Activated CD4-positive, alpha-beta T cell treated with anti-CD3 and anti-CD28 coated beads for 36 hours (primary cell): ENCODE measurements at places on chromosomes 7 and 10. TPM values are rescaled to one million over a fixed set of nuclear protein-coding genes. Genes with fewer than 3 reads are reported as not detected.

- no peak for DNase-seq
These were observed 35.2 kb downstream of the KCNMA1 start for GRCh38 chr10:77602231-77602912.

DNA sequence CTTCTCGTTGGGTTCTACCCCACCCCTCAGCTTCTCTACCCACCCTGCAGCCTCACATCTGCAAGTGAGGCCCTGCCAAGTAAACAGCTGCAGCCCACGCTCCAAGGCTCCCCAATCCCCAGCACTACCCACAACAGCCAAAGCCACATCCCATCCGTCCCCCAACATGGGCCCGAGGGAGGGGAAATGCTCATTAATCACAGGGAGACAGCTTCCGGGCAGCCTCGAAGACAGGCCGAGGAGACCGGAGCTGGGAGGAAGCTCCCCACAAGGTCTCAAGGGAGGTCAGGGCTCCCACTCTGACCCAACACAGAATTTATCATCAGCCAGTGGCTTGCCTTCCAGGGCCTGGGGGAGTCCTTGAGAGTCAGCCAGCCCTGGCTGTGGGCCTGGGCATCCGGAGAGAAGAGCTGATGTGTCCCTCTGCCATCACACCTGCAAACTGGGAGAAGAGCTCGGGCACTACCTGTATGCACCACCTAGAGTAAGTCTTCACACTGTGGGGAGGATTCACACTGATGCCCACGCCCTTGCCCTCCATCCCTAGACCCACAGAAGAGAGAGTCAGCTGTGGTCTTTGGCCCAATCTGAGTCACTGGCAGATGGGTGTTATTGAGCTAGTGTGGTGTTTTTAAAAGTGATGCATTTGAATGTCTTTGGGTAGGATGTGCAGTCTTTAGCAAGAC, 115.5 kb upstream of the ZMIZ1 start:
- no peak for DNase-seq

DNA sequence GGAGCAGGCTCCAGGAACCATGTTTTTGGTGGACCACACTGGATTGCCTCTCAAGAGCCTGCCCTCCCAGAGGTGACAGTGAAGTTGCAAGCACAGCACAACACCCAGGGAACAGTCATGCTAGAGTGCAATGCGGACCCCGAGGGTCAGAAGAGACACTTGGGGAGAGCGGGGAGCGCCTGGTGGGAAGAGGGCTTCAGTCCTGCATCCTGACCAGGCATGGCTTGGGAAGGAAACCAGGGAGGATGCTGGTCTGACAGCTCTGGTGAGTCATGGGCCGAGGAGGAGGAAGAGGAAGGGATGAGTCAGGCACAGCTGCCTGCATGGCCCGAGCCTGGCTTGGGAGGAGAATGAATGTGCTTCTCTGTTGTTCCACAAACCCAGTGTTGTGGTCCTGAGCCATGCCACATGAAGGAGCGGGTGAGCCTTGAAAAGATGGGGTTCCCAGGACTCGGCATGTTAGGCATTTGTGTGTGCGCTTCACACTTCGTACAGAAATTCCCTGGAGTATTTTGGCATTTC, 29.5 kb upstream of the ANKRD2 start:
- DNase-seq = peak; percentile 85

GRCh38 chr7:27220440-27220955, 20.6 kb upstream of the HOXA13 start:
- DNase-seq = no peak

DNA sequence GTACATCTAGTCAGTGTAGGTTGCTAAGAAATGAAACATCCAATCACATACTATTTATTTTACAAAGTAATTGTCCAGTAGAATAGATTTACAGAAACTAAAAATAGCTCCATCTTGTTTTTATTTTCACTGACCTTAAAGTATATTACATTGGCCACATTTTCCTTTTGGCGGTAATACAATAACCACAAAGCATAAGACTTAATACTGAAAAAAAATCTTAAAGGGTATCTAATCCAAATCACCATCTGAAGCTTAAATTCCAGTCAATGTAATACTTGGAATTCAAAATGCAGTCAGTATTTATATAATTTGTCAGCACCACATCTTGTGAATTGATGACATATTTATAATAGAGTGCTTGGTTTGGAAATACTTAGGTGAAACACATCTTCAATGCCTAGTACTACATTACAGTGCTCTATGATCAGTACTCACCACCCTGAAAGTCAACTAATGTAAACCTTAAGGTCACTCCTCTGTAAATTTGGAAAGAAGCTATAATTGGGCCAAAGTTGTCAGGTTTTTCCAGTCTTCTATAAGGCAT, 8.9 kb downstream of the ANKMY2 start:
- no peak for DNase-seq

DNA sequence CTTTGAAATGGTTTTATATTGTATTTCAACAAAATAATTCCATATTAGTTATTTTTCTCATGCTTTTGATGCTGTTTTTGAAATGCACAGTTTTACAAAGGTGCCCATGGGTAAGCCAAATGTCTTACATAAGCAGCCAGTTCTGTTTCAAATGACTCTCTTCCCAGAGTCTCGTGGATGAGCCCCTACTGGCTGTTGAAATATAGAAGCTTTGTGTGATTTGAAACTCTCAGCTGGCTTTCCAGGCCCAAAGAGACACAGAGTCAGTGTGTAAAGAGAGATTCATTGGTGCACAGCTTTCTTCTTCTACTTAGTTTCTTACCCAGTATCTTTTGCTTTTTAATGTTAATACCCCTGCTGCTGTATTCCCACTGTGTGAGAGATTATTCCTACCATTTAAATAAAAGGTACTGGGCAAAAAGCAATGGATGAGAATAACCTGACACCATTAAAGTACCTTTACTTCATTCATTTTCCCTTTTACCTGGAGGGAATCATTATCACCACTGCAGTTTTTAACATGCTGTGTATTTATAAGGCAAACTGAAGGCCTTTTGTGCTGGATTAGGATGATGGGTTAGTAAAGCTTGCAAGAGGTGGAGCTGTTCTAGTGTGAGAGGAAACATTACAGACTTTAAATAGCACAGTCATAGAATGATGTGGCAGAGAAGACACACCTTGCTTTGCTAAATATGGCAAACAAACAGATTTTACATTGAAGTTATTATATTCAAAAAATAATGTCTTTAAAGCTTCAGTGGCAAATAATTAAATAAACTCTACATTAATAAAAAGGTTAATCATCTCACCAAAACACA, 415.1 kb downstream of the THSD7A start:
- DNase-seq = no peak

GRCh38 chr10:77004917-77005564, 632.6 kb downstream of the KCNMA1 start:
- no peak for DNase-seq

DNA sequence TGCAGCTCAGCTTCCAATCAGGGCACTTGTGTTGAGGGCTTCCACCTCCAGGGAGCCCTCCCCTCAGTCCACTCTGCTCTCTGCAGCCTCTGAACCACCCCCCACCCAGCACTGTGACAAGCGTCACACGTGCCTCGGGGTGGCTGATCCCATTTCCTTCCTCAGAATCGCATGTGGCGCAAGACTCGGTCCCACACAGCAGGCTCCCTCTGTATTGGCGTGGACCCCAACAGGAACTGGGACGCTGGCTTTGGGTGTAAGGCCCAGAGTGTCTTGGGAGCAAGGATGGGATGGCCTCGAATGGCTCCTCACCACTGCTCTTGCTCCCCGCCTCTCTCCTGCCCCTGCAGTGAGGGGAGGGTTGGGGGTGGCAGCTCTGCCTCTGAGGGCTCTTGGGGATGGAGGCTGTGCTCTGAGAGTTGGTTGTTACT, 4.1 kb downstream of the CPA1 start:
- no peak for DNase-seq

DNA sequence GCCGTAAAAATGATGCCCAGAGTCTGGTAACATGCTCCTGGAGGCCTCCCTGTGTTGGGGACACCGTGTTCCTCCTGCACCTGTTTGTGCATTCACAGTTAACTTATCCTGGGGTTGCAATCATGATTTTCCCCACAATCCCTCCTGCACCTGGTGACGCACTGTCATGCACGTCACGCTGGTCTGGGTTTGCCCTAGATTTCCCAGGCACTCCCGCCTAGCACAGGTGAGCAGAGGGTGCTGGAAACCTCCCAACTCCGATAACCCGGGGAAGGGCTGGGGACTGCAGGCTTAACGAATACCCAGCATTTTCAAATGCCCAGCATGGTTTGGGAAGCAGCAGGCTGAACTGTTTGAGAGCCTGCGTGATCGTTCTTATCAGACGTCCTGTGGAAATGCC, 427.1 kb downstream of the TCERG1L start:
- DNase-seq = no peak

- DNase-seq = no peak
These were observed 84.0 kb upstream of the FAM3C start for GRCh38 chr7:121480058-121480457.

DNA sequence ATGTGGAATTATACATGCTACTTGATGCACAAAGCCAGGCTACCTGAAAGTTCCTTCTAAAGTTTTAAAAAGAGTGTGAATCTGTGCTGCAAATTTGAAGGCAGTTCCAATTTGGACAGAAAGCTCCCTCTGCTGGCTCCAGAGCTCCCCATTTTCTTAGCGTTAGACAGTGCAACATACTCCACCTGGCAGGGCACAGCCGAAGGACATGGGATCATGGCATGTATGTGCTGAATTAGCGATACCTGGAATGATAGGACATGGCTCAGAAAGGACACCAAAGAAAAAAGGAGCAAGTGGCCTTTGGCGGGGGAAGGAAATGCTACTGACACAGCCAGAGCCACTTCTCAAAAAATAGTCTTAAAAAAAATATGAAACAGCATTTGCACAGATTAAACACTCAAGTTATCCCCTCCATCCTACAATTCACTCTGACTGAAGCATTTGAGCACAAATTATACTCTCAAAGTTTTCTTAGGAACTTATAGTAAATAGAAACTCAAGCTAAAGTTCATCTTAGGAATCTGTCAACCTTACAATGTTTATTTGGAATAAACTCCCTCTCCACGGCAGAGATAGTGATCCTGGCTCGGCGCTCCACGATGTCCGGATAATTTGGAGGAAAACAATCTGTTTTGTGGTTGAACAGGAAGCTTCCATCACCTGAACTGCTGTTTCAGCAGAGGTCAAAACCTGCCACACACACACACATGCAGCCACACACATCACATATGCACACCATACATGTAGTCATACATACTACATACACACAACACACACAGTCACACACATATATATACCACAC, 80.0 kb downstream of the C7orf25 start:
- peak; percentile 16 for DNase-seq

DNA sequence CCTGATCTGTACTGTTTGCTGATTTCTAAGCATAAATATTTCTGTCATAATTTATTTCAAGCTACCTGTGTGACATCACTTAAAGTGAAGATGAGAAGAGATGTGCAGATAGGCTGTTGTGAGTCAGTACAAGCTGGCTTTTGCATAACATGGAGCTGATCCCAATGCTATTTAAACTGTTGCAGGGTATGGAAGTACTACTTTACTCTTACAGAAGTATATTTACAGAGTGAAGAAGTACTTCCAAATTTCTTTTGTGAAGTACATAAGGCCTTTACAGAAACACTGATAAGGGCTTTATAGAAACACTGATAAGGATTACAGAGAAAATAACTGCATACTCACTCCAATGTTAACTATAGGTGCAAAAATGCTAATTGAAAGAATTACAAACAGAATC, 911.6 kb downstream of the LRMDA start:
- no peak for DNase-seq

DNA sequence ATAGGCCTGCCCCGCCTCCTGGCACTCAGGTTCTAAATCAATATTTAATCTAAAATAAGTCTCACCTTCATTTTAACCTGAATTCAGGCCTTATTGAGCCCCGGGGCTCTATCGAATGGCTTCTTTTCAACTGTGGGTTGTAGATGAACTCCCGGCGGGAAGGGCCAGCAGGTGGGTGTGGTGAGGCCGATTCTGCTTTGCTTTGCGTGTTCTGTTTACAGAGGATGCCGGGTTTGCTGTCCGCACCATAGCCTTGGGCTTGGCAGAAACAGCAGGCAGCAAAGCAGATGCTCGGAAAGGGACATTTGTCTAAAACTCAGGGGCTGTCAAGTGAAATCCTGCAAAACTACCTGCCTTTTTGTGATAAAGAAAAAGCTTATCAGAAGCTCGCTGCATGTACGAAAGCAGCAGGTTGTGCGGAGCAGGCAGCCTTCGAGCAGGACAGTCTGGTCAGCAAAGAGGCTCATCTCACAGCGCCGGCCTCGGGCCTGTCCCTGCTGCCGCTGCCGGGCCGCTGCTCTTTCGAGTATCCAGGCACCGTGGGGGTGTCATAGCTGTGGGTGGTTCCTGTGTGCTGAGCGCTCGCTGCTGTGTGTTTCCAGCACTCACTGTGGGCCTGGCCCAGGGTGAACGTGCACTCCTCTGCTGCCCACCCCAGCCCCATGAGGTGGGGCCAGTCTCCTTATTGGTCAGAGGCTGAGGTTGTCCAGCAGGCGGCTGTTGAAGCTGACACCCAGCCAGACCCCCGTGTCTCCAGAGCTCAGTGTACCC, 434.8 kb upstream of the FOXK1 start:
- DNase-seq = no peak

GRCh38 chr10:110803239-110803749, 68.4 kb upstream of the PDCD4 start:
- no peak for DNase-seq

- DNase-seq = no peak
These were observed 141.1 kb downstream of the ELFN1 start for GRCh38 chr7:1810961-1811849.

GRCh38 chr10:103868200-103868599, 12.8 kb upstream of the SH3PXD2A start:
- no peak for DNase-seq

DNA sequence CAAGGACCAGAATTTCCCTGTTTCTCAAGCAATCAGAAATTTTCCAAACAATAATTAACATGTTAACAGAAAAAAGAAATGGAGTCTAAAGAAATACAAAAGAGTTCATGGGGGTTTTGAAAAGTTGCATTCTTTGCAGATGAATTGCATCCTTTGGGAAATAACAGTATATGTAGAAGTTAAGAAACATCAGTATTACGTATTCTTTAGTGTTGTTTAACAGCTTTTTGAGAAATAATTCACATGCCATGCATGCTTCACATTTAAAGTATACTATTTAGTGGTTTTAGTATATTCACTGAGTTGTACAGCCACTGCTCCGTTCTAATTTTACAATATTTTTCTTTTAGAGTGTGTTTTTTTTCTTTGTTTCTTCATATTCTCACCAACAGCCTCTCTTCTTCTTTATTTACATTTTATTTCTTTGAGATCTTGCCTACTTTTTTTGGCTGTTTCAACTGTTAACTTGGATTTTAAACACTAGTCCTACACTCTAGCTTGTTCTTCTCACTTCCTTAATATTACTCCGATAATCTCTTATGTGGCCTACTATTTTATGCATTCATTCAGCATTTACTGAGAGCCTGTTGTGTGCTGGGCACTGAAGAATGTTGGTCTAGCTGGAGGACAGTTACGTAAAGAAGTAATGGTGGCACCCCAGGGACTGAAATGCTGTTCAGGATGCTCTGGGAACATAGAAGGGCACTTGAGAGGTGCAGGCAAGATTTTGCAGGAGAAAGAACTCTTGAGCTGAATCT, 330.1 kb downstream of the EXOC4 start:
- DNase-seq = no peak

The FAM25A gene
- not detected for total RNA-seq

The RBM20 gene
- total RNA-seq = 0.05 TPM

The TMEM196 gene
- not detected for total RNA-seq
